ENCODE measurements at places on chromosomes 6 and 20.
A peak's percentile ranks its signal among the peaks of the same experiment; 100 is the strongest.

- no peak overlapping the region for H3K27ac ChIP-seq
- no peak overlapping the region for H3K4me3 ChIP-seq
- no peaks in the 10 kb centered on the region for H3K27me3 ChIP-seq
- no peaks in the 10 kb centered on the region for H3K36me3 ChIP-seq
Measured at GRCh38 chr20:30168025-30168799, 1089.3 kb upstream of the DEFB115 start.

DNA sequence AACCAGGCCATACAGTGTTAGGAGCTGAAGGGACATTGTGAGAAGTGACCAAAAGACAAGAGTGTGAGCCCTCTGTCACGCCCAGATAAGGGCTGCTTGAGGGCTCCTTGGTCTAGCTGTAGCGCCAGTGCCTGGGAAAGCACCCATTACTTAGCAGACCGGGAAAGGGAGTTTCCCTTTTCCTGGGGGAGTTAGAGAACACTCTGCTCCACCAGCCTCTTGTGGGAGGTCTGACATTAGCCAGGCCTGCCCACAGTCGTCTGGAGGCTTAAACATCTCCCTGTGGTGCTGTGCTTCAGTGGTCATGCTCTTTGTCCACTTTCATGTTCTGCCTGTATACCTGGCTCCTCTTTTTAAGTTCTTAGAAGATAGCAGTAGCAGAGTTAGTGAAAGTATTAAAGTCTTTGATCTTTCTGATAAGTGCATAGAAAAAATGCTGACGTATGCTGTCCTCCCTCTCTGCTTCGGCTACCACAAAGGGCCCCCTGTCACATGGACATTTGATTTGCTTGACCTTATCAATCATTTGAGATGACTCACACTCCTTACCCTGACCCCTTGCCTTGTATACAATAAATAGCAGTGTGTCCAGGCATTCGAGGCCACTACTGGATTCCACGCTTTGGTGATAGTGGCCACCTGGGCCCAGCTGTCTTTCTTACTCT, 201.5 kb upstream of the ECI2 start:
- no peaks in the 10 kb centered on the region for H3K4me1 ChIP-seq

DNA sequence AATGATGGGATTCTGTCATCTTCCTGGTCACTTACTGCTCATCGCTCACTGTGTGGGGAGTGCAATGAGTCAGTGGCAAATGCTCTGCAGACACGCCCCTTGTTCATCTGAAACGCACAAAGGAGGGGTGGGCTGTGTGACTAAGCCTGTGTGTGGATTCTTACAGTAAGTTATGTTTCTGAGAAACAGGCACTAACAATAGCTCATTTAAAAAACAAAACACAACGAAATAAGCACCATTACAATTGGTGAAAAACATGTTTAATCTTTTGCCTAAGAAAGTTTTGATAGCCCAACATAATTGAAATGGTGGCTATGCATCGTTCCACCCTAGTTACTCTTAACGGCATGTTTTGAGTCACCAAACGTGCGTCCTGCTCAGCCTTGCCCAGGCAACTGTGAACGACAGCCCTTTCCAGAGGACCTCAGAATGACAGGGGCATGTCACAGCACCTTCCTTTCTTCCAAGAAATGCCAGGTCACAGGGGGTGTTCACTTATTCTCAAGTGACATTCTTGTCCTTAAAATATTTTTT, 118.4 kb upstream of the SGK1 start:
- H3K36me3 ChIP-seq = no peaks in the 10 kb centered on the region
- no peak overlapping the region for H3K27ac ChIP-seq
- DNase-seq = peak; percentile 74
- H3K27me3 ChIP-seq = no peaks in the 10 kb centered on the region
- no peaks in the 10 kb centered on the region for H3K4me1 ChIP-seq

DNA sequence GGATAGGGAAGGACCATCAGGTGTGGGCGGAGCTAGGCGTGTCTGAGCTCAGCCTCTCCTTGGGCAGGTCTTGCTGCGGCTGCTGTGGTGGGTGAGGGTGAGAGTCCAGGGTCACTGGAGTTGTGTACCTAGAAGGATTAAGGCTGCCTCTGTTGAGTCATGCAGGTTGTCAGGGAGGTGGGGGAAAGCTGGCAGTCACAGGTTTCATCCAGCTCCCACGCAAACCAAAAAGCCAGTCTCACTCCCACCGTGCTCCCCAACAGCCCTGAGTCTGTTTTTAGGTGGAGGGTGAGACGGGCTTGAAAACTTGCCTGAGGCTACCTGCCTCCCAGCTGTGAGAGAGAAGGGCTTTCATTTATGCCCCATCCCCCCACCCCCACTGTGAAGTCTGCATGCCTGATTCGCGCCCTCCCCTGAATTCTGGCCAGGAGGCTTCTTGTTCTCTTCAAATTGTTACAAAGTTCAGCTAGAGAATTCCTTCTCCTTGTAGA, 161.5 kb downstream of the MYLK4 start:
- H3K27ac ChIP-seq = peak overlapping the region; percentile 2
- peak; percentile 79 for DNase-seq
- H3K4me1 ChIP-seq = no peaks in the 10 kb centered on the region
- no peaks in the 10 kb centered on the region for H3K27me3 ChIP-seq
- no peak overlapping the region for H3K4me3 ChIP-seq

DNA sequence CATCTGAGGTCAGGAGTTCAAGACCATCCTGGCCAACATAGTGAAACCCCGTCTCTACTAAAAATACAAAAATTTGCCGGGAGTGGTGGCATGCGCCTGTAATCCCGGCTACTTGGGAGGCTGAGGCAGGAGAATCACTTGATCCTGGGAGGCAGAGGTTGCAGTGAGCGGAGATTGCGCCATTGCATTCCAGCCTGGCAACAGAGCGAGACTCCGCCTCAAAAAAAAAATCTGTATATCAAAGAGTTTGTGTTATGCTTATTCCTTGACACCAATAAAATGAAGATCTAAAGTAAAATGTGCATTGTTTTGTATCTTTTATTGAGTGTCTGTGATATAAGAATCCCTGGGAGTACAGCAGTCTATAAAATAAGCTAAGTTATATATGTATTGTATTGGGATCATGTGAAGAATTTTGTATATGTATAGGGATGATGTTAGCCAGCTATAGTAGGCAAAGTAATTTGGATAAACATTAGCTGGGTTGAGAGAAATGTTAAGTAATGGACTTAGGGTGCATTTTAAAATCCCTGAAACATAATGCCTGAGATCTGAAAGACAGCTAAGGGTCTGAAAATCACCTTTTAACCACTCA, 10.9 kb downstream of the TBP start:
- peaks cover 6% of the 10 kb centered on the region for H3K36me3 ChIP-seq
- no peak for DNase-seq
- H3K4me3 ChIP-seq = no peak overlapping the region

GRCh38 chr6:84752118-84752850, 12.1 kb downstream of the TBX18 start:
- DNase-seq = peak; percentile 32
- no peaks in the 10 kb centered on the region for H3K4me1 ChIP-seq
- no peaks in the 10 kb centered on the region for H3K27me3 ChIP-seq
- no peak overlapping the region for H3K4me3 ChIP-seq
- H3K36me3 ChIP-seq = no peaks in the 10 kb centered on the region
- no peak overlapping the region for H3K27ac ChIP-seq

GRCh38 chr6:11847515-11848345, 69.1 kb upstream of the ADTRP start:
- no peaks in the 10 kb centered on the region for H3K4me1 ChIP-seq
- no peak overlapping the region for H3K27ac ChIP-seq
- no peaks in the 10 kb centered on the region for H3K36me3 ChIP-seq
- no peaks in the 10 kb centered on the region for H3K27me3 ChIP-seq
- no peak overlapping the region for H3K4me3 ChIP-seq
- peak; percentile 69 for DNase-seq

DNA sequence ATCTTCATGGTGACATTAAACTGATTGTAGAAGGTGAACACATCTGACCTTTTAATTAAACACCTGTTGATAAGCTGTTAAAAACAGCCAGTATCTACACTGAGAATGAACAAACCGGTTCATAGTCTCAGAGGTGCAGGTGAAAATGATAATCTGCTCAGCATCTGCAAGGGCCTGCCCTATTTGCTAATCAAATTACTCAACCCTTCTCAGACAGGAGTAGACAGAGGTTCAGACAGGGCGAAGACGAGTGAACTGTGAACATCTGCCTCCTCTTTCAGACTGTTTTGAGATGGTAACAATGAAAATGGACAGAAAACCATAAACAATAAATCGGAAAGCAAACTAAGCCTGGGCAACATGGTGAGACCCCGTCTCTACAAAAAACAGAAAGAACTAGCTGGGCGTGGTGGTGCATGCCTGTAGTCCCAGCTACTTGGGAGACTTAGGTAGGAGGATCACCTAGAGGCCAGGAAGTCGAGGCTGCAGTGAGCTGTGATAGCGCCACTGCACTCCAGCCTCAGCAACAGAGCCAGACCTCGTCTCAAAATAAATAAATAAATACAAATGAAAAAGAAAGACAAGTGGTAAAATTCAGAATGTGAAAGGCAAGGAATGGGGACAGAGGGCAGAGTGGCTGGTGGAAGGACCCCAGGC, 55.9 kb downstream of the NINL start:
- no peak overlapping the region for H3K27ac ChIP-seq
- peaks cover 3% of the 10 kb centered on the region for H3K36me3 ChIP-seq
- no peak for DNase-seq
- H3K27me3 ChIP-seq = no peaks in the 10 kb centered on the region
- H3K4me3 ChIP-seq = no peak overlapping the region

- no peak overlapping the region for H3K4me3 ChIP-seq
- peaks cover 2% of the 10 kb centered on the region for H3K36me3 ChIP-seq
- H3K27me3 ChIP-seq = no peaks in the 10 kb centered on the region
- no peak overlapping the region for H3K27ac ChIP-seq
- H3K4me1 ChIP-seq = no peaks in the 10 kb centered on the region
Measured at GRCh38 chr6:138422861-138423260, 18.8 kb downstream of the HEBP2 start.

- no peak overlapping the region for H3K4me3 ChIP-seq
- H3K27ac ChIP-seq = no peak overlapping the region
- no peaks in the 10 kb centered on the region for H3K36me3 ChIP-seq
Measured at GRCh38 chr6:90131125-90131524, 165.5 kb downstream of the BACH2 start.

GRCh38 chr20:59725476-59726280, 121.3 kb downstream of the PHACTR3 start:
- no peak overlapping the region for H3K27ac ChIP-seq
- H3K36me3 ChIP-seq = no peaks in the 10 kb centered on the region
- no peaks in the 10 kb centered on the region for H3K27me3 ChIP-seq

DNA sequence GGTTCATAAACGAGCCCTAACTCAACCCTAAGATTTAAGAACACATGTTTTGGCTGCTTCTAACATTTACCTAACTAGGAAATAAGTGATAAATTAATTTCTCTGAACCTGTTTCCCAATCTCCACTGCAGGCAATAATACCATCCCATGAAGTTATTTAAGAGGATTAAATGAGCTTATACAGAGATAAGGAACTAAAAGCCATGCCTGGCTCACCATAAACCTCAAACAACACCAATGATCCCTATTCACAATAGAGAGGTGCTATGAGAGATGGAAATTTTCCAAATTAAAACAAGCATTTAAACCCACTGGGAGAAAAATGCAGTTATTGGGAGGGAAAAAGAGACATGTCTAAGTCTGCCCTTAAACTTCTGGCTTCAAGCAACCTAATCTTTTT, 33.9 kb upstream of the KLHL31 start:
- no peak for DNase-seq
- H3K27ac ChIP-seq = no peak overlapping the region
- H3K4me3 ChIP-seq = no peak overlapping the region
- no peaks in the 10 kb centered on the region for H3K36me3 ChIP-seq

GRCh38 chr20:21522481-21523280, 8.8 kb upstream of the NKX2-2 start:
- peaks cover 77% of the 10 kb centered on the region for H3K27me3 ChIP-seq
- H3K4me3 ChIP-seq = no peak overlapping the region
- DNase-seq = peak; percentile 31
- H3K4me1 ChIP-seq = no peaks in the 10 kb centered on the region

GRCh38 chr20:53786445-53787267, 193.0 kb upstream of the ZNF217 start:
- H3K27me3 ChIP-seq = no peaks in the 10 kb centered on the region
- no peaks in the 10 kb centered on the region for H3K36me3 ChIP-seq
- no peak overlapping the region for H3K4me3 ChIP-seq
- peaks cover 2% of the 10 kb centered on the region for H3K4me1 ChIP-seq

GRCh38 chr20:41145821-41146620, 8.7 kb downstream of the PLCG1 start:
- no peaks in the 10 kb centered on the region for H3K36me3 ChIP-seq
- H3K4me3 ChIP-seq = no peak overlapping the region
- H3K27ac ChIP-seq = no peak overlapping the region
- no peaks in the 10 kb centered on the region for H3K27me3 ChIP-seq
- no peak for DNase-seq
- peaks cover under 1% of the 10 kb centered on the region for H3K4me1 ChIP-seq

DNA sequence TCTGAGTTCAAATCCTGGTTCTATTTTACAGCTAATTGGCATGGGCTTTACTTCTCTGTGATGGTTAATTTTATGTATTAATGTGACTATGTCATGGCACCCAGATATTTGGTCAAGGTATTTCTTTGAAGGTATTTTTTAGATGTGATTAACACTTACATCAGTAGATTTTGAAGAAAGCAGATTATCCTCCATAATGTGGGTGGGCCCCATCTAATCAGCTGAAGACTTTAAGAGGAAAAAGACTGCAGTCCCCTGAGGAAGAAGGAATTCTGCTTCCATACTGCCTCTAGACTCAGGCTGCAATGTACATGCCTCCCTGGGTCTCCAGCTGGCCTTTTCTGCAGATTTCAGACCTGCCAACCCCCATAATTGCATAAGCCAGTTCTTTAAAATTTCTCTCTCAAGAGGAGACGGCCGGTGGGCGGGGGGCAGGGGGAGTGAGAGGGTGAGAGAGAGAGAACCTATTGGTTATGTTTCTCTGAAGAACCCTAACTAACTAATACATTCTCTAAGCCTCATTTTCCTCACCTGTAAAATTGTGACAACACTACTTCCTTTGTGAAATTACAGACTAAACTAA, 338.2 kb upstream of the PRDM1 start:
- no peaks in the 10 kb centered on the region for H3K27me3 ChIP-seq
- no peak overlapping the region for H3K27ac ChIP-seq
- H3K36me3 ChIP-seq = no peaks in the 10 kb centered on the region
- H3K4me3 ChIP-seq = no peak overlapping the region

GRCh38 chr6:68197356-68197755, 437.7 kb upstream of the ADGRB3 start:
- no peaks in the 10 kb centered on the region for H3K27me3 ChIP-seq
- no peak overlapping the region for H3K4me3 ChIP-seq
- H3K36me3 ChIP-seq = no peaks in the 10 kb centered on the region
- H3K4me1 ChIP-seq = no peaks in the 10 kb centered on the region

DNA sequence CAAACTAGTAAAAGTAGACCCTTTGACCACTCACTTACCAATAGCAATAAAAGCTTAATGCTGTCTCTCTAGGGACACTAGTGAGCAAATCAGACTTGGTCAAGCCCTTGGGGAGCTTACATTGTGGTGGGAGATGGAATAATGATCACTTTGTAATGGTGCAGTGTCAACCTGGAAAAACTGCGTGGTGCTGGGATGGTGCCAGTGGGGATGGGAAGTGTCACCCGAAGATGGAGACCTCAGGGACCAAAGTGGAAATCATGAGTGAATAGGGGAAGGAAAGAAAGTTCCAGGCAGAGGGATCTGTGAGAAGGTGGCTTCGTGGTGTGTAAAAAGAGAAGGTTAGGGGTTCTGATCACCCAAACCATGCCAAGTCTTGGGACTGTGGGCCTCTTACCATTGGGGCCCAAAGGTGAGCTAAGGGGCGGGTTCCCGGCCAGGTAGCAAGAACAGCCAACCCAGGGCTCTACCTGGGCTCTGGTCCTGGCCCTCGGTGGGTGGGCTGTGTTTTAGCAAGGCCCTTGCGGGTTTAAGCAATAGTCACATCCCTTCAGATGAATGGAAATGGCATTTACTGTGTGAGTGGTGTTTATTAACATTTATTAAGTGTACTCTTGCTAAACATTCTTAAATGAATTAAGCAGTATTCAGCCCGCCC, 15.5 kb downstream of the DYNLRB1 start:
- no peak for DNase-seq
- H3K27ac ChIP-seq = no peak overlapping the region
- no peaks in the 10 kb centered on the region for H3K27me3 ChIP-seq
- H3K4me1 ChIP-seq = no peaks in the 10 kb centered on the region
- peaks cover 15% of the 10 kb centered on the region for H3K36me3 ChIP-seq
